ENCODE measurements at places on chromosomes 7 and 10. TPM values are rescaled to one million over a fixed set of nuclear protein-coding genes. Genes with fewer than 3 reads are reported as not detected.

DNA sequence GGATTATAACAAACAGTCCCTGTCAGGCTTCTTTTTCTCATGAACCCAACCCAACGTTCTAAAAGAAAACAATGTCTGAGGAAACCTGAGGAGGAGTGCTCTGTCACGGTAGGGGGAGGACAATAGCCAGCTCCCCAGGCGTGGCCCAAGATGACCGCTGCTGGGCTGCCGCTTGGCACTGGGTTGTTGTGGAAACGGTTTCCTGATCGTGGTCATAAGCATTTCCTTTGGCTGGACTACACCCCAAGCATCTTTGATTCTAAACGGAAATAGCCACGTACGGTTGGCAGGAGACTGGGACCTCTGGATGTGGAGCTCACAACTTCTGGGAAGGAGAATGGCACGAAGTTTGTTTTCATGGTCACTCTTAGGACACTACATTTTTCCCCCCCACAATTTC, 30.4 kb upstream of the DMBT1 start:
- no peak for DNase-seq

The GRID2IP gene
- polyA plus RNA-seq, result 0.90 TPM

The ASIC3 gene
- polyA plus RNA-seq, result 3.2 TPM

- no peak for DNase-seq
These were observed 175.4 kb downstream of the GNAI1 start for GRCh38 chr7:80309971-80310549.

DNA sequence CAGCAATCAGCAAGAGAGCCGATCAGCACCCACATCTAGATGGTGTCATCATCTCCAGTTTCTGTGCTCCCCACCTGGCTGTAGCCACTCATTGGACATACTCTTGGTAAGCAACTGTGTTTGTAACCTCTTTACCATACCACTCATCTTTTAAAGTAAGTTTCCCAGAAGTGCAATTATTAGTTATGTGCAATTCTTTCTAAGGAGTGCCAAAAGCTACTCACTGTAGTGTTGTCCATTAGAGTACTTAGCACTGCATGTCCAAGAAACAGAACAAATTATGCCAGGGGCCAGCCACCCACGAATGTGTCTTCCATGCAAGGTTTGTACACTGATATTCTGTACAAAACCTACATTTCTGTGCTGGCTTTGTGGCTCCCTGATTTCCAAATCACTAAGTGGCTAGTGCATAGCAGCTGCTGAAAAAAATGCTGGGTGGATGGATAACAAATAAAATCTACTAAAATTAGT, 131.9 kb downstream of the SRPK2 start:
- DNase-seq, result no peak

The NPFFR1 gene
- 0.32 TPM for polyA plus RNA-seq

- no peak for DNase-seq
These were observed 123.1 kb downstream of the GNAI1 start for GRCh38 chr7:80257756-80258155.

DNA sequence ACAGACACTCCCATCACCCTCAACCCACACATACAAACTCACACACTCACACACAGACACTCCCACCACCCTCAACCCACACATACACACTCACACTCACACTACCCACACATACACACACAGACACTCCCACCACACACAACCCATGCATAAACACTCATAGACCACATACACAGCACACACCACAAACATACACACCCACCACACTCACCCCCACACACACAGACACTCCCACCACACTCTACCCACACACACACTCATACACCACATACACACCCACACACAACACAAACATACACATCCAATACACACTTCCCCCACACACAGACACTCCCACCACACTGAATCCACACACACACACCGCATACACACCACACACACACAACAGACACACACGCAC, 521.2 kb downstream of the TCERG1L start:
- no peak for DNase-seq

The MACC1 gene
- polyA plus RNA-seq, result 8.6 TPM

DNA sequence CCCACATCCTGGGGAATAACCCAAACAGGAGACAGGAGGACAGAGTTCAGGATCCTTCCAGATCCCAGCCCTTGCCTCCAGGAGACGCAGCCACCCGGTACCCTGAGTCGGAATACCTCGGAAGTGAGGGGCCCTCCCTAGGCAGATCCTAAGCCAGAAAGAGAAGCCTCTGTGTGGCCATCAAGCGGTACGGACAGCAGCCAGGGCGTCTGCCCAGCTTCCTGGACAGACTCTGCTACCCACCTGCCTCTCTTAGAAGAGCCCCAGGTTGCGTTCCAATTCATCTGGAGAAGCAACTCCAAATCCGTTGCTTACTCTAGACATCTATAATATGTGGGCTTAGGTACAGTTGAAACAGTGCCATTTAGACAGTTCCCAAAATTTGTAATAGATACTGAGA, 220.2 kb upstream of the SH2B2 start:
- DNase-seq, result no peak

DNA sequence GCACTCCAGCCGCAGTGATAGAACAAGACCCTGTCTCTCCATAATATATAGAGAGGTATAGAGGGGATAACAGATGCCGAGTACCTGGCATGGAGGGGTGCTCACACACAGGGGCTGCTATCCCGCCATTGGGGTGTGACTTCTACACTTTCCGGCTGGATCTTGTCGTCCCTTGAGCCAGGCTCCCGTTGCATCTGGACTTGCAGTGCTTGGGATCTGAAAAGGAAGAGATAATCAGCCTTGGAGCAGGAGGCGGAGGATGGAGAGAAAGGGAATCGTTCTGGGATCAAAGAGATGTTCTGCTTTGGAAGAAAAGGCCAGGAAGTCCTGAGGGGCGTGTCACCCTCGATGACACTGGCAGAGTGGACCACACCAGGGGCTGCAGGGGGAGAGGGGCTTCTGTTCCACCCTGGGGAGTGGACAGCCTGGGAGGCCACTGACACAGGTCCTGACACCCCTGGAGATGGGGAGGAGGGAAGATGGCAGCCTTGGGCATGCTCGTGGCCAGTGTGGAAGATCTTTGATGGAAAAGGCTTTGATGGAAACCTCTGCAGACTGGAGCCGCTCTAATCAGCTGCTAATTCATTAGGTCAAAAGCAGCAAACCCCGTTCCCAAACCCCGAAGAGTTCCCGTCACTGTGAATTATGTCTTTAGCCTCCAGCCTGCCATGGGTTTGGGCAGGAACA, 85.1 kb downstream of the CARD11 start:
- DNase-seq, result no peak

DNA sequence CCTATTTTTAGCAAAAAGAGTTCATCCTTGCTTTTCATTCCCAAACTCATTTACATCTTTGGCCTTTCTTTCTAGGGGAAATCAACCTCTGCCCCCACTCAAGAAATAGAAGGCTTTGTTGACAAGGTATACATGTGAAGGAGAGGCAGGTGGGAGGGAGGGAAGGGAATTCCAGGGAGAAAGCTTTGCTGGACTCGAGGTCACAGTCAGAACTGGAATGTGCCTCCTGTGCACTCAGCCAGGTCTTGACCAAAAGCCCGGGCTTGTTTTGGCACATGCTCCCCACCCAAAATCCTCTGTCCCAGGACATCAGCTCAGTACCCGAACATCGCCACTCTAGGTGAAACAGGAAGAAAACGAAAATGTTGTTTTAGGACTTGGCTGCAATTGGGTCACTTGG, 61.3 kb downstream of the ABLIM1 start:
- no peak for DNase-seq

GRCh38 chr10:97690133-97690532, 3.1 kb upstream of the AVPI1 start:
- no peak for DNase-seq
